ENCODE measurements at places on chromosomes 16 and 17.
A peak's percentile ranks its signal among the peaks of the same experiment; 100 is the strongest.

DNA sequence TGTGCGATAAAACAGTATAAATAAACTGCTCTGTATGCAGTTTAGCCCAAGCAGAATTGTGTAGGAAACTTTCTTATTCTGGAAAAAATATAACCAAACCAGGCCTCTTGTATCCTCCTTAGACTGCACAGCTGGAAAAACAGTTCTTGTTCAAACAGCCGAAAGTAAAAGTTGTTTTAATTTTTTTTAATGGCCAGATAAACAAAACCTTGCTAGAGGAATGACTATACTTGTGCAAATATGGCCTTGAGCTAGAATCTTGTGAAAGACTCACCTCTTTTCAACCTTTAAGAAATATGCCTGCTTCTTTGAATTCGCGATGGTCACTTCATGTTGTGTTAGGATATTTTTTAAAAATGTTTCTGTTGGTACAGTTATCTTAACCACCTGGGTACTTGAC, 114.5 kb upstream of the MAF start:
- no peak for DNase-seq

DNA sequence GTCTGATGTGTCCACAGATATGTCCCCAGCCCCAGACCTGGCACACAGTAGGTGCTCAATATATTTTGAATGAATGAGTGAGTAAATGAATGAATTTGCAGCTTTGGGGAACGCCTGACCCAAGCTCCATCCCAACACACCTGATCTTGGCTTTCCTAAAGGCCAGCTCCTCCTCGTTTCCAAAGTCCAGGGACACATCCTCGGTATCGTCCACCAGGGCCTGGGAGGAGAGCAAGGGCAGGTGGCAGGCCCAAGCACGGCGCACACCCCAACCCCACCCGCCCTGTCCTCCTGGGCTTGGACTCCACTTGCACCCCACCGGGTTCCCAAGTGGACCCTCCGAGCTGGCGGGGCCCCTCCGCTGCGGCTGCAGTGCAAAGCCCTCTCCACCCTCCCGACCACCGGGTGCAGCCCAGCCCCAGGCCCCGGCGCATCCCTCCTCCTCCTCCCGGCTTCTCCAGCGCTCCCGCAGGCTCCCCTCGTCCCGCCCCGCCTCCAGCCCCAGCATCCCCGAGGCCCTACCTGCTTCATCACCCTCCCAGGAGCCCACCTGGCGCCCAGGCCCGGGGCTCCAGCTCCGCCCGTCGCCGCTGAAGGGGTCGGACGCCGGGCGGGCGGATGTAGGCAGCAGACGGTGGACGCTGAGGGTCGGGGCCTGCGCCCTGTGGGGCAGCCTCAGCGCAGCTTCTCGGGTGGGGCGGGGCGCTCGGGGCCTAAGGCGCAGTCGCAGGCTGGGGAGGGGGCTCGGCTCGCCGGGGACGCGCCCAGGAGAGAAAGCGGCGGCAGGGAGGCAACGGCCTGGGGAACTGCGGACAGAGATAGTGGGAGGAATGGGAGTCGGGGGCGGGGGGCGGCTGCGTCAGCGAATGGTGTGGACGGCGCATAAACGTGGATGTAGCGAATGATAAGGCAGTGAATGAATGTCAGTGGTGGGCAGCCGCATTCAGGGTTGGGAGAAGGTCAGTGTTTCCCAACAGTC, at the start of gene TVP23A:
Gene TVP23A, minus strand, starts transcription at position 832 of the 979 bp plus-strand sequence. Its CDS starts 301 bp downstream, at position 531.
- DNase-seq = no peak

GRCh38 chr17:5211458-5211857, 19.8 kb upstream of the ZNF594 start:
- DNase-seq = no peak

- peak; percentile 48 for DNase-seq
These were observed 13.8 kb upstream of the BCAR1 start for GRCh38 chr16:75264999-75265910.

- peak; percentile 56 for DNase-seq
These were observed 1.4 kb upstream of the VAMP2 start for GRCh38 chr17:8163978-8164814.

GRCh38 chr17:74901353-74902135, 8.1 kb upstream of the FADS6 start:
- DNase-seq = no peak

GRCh38 chr16:4745274-4745569, 10.9 kb downstream of the DNAAF8 start:
- no peak for DNase-seq

All from MG63 (cell line).